D721Med (cell line): ENCODE measurements at places on chromosomes 12 and 14.
A peak's percentile ranks its signal among the peaks of the same experiment; 100 is the strongest.

DNA sequence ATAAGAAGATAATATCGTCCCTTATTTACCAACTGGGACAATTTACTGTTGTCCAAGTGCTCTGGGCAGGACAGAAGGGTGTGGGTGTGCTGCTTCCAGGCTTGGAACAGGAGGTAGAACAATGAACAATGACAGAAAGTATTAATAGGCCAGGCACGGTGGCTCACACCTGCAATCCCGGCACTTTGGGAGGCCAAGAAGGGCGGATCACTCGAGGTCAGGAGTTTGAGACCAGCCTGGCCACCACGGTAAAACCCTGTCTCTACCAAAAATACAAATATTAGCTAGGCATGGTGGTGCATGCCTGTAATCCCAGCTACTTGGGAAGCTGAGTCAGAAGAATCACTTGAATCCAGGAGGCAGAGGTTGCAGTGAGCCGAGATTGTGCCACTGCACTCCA, 2.5 kb downstream of the IFI27 start:
- DNase-seq = no peak

GRCh38 chr14:57560681-57561080, 67.0 kb upstream of the CCDC198 start:
- no peak for DNase-seq

GRCh38 chr14:74863274-74863673, 12.7 kb downstream of the PROX2 start:
- DNase-seq = no peak

GRCh38 chr14:31950764-31951637, 126.1 kb upstream of the ARHGAP5 start:
- peak; percentile 45 for DNase-seq

DNA sequence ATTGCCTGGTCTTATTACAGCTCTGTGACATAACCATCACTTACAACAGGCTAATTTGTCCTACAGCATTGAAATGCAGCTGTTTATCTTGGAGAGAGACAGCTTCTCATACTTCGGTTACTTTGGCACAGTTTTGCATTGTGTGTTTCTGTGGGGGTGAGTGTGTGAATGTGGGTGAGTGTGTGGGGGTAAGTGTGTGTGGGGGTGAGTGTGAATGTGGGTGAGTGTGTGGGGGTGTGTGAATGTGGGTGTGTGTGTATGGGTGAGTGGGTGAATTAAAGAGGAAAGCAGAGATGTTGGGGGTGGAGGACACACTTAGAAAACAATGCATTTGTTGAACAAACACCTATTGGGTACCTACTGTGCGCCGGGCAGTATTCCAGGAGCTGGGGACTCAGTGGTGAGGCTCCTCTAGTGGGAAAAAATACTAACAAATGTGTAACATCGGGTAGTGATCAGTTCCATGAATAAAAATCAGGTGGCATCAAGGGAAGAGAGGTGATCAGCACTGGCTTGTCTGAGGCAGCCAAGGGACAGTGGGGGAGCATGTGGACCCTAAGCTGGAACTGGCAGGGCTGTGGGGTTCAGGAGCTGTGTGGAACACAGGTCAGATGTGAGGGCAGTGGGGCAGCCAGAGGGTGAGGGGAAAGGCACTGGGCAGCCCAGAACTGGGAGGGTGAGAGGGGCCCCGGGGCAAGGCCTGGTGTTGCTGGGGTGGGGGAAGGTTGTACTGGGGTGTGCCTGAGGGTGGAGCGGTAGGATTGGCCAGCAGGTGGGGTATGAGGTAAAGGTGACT, 44.1 kb upstream of the AMN start:
- DNase-seq = no peak

- DNase-seq = no peak
Measured at GRCh38 chr14:76261371-76261811, 109.7 kb downstream of the GPATCH2L start.

- no peak for DNase-seq
Measured at GRCh38 chr12:52539083-52539820, 13.7 kb downstream of the KRT71 start.

DNA sequence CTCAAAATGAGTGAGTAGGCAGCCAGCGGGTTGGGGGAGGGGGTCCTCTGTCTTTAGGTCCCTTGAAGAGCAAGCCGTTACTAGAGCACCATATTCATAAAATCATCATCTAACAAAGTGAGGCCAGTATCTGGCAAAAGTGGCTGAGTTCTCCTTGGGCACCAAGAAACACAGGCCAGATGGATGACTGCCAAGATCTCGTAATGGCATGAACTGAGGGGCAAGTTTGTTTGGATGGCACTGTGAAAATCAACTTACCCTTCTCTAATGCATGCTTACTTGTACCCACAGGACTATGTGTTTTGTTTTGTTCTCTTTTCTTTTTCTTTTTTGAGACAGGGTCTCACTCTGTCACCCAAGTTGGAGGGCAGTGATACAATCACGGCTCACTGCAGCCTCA, 41.6 kb downstream of the GNPTAB start:
- no peak for DNase-seq

DNA sequence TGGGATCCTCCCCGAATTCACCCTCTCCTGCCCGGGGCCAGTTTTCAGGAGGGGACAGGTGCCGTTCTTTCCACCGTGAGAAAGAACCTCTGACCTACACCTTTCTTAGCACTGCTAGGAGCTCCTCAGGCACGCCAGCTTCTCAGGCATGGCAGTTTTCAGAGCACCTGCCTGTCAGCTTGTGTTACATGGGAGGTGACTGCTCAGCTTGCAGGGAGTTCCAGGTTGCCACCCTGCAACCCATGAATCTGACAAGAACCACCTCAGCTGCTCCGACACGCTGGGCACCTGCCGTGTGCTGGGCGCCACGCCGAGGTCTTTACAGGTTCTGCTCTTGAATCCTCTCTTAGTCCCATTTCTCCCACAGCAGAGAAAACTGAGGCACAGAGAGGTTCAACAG, 12.9 kb downstream of the BRI3BP start:
- DNase-seq = no peak

DNA sequence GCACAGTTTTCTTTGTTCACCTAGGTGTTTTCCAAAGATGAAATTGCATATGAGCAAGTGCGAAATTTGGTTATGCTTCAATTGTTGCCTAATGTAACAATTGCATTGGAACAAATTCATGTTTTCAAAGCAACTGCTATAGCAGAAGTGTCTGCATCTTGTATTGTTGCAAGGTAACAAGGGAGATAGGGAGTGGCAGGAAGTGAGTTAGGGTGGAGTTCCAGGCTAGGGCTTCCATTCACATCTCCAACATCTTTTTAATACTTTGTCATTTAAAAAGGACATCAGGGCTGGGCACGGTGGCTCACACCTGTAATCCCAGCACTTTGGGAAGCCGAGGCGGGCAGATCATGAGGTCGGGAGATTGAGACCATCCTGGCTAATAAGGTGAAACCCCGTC, 312.3 kb upstream of the E2F7 start:
- DNase-seq = no peak

DNA sequence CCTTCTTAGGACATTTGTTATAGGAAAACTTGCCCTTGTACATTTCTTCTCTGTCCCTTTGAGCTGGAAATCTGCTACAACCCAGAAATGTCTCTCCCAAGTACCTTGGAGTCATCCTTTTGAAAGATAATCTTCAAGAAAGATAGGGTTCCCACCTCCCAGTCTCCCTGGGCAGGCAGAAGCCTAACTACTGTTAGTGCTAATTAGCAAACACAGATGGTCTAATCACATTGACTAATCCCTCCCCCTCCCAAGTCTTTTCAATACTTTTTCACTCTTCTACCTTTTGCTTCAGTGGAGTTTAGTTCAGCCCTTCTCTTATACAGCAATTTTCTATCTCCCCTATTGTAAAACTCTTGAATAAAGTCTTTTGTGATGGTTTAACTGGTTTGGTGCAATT, 129.8 kb upstream of the PPFIA2 start:
- DNase-seq = peak; percentile 51
